ENCODE measurements at places on chromosomes 2 and 18. TPM values are rescaled to one million over a fixed set of nuclear protein-coding genes. Genes with fewer than 3 reads are reported as not detected.

The ZAP70 gene
- not detected for total RNA-seq

The DCC gene
- total RNA-seq: not detected

The ARHGAP15 gene
- 82.8 TPM for total RNA-seq

GRCh38 chr18:63965716-63966330 lies 4.1 kb upstream of the SERPINB8 start:
- DNase-seq: no peak

- DNase-seq: no peak
Observed at GRCh38 chr2:67259556-67260342, 137.4 kb upstream of the ETAA1 start.

DNA sequence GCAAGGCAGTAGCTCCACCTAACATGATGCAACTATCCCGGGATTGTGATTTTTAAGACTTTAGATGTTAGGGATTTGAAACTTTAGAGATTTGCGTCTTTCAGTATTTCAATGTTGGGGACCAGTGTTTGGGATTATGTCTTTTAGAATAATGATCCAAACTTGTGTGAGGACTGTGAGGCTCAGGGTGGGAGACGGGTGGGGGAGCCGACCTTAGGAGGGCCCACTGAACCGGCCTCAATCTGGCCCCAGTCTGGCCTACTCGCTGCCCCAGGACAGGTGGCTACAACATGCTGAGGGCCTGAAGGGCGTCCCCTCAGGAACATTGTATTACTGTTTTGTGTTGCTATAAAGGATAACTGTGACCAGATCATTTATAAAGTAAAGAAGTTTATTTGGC lies 10.7 kb downstream of the AMER3 start:
- no peak for DNase-seq

DNA sequence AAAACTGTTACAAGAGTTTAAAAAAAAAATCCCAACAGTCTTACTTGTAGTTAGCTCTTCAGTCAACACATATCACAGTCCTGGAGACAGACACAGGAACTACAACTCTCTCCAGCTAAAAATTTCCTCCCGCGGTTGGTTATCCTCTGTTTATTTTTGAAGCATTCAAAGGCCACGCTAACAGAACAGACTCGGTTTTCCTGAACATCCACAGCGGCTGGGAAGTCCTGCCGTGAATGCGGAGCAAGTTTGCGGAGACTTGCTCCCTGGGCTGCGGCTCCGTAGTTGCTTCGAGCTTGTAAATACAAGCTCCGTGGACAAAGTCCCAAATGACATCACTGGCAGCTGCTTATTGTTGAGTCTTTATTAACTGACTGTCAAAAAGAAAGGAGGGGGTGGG lies at the start of gene NCKAP5:
NCKAP5 (minus strand) TSS at position 292 of the 400 bp plus-strand sequence. CDS start 50,937 bp downstream, outside the sequence.
- no peak for DNase-seq

Measured in Karpas-422 (cell line).